ENCODE measurements at places on chromosomes 13 and 19.

DNA sequence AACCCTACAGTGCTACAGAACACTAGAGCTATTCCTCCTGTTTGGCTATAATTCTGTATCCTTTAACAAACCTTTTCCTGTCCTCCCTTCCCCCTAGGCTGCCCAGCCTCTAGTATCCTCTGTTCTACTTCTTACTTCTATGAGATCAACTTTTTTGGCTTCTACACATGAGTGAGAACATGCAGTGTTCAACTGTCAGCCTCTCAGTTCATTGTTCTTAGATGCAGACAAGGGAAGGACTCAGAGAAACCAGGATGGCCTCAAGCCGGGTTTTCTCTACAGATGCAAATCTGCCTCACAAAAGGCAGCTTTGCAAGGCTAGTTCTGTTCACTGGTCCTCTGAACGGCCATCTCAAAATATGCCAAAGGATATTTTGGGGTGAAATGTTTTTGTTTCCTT, 18.4 kb downstream of the AMER2 start:
- DNase-seq = no peak

DNA sequence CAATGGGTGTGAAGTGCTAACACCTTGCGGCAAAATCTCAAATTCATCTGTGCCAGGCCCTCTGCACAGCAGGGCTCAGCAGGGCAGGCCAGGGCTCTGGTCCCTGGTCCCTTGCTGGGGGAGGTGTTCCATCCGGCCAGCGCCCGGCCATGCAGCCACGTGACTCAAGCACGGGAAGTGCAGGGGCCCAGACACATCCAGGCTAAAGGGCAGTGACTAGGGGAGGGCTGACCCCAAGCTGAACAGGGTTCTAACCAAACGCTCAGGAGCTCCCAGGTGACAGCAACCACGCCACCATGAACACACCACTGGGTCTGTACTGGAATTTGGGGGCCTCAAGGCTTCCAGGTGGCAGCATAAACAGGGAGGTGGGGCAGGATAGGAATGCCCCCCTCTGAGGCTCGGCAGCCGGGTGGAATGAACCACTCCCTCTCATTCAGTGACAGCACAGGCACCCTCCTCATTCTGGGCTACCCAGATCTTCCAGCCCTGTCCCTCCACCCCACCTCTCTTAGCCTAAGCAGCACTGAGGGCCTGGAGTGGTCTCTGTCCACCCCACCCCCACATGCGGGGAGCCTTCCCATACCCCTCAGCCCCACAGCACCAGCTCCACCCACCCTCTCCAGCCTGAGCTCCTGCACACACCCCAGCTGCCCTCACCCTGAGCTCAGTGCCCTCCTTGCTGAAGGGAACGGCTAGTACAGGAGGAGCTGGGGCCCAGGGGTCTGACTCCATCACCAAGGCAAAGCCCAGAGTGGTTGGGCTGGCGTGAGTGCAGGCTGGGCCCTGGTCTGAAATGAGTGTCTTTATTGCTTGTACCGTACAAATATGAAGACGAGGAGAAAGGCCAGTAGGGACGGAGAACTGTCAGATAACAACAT, 5.3 kb upstream of the CCNP start:
- DNase-seq = no peak

DNA sequence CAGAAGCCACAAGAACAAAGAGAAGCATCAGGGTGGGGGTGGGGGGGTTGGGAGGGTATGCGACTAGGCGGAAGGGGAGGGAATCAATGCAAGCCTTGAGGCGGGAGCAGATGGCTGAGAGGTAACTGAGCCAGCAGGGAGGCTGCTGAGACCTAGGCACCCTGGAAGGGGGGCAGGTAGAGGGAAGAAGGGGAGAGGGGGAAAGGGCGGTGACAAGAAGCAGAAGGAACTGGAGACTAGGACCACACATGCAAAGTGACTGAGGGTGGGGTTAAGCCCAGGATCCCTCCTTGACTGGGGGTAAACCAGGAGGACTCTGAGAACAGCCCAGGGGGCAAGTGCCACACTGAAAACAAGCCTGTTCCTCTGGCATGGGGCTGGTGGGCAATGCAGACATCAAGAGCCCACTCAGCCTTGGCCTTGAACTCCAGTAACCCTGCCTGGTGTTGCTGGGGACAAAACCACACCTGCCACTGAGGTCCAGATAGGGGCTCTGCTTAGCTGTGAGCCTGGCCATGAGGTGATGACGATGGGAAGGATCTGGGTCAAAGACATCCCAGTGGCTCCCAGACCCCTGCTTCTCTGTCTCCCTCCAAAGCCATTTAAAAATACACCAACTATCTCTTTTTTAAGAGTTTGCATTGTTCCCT, 20.3 kb downstream of the OPA3 start:
- DNase-seq = no peak

DNA sequence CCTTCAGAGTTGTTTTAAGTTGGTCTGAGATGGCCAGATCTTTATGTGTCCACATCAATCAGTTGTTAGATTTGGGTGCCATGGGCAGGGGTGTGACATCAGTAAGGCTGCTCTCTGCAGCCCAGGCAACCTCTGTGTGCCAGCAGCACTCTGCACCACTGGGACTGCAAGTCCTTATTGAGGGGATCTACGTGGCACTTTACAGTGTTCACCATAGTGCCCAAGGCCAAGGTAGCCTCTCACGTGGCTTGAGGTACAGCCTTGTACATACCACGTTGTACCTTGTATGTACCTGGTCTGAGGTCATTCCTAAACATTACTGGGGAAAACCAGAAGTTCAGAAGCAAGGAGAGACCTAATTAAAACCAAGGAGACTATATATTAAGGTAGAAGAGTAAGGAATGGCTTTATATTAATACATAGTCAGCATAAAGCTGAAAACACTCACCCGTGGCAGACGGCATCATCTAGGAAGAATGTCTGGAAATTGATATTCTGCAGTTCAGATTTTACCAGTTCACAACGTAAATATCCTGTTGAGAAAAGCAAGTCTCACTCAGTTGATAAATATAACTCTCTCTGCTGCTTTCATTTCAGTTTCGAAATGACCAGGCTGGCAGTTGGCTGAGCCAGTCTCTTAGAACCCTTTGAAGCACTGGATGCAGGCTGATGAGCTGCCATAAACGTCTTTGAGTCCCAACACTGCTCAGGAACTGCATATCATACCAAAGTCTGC, 128.8 kb downstream of the ZDHHC20 start:
- no peak for DNase-seq

GRCh38 chr19:16379521-16380313, 55.1 kb downstream of the KLF2 start:
- DNase-seq = no peak

GRCh38 chr19:37160153-37160552, 12.3 kb downstream of the ZNF585A start:
- DNase-seq = no peak

DNA sequence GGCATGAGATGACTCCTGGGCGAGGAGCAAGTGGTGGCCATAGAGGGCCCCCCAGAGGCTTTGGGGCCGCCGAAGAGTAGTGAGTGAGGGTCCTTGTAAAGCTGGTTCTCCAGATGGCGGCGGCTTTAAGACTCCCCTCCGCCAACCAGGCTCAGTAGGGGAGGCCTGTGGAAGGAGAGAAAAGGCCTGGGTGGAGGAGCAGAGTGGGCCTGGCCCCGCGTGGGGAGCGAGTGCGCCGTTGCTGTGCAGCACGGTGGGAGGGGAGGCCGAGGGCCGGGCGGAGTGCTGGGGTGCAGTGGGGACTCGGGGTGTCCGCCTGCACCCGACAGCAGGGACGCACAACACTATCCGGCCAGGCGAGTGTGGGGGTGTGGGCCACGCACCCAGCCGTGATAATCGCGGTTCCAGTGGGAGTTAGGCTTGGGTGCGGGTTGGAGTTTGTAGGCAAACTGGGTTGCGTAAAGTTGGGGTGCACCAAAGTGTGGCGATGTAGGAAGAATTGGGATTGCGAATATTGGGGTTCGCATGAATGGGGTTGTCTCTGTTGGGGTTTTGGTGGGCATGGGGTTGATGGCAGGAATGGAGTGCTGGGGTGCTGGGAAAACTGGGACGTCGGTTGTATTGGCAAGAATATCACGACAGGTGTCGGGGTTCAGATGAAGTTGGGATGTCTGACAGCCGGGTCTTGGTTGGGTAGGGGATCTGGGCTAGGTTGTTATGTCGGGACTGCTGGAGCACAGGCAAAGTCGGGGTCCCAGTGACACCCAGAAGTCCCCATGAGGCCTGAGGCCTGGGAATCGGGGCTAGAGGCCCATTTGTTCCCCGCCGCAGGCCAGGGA, 687 bp upstream of the CIRBP start:
- DNase-seq = no peak

DNA sequence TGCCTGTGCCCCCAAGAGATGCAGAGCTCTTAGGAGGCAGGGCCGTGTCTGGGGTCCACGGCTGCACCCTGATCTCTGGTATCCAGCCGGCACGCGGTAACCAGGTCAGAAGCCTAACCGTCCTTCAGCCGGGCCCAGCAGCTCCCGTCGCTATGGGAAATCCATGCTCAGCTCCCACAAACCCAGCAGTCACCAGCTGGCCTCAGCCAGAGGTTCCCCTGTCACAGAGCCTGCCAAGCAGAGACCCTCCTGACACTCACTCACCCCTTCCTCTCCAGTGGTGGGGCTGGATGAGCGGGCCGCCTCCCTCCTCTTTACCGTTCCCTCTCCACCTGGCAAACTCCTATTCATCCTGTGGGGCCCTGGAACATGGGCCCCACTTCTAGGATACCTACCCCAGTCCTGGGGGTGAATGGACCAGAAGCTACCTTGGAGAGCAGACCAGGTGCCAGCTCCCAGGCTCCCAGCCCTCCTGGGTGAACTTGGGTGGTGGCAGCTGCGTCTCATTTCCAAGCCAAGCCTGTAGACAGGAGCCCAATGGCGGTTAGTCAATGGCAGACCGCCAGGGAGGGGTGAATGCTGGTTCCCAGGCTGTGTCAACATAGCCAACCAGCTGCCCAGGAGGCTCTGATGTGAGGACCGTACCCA, 21.4 kb upstream of the TCF3 start:
- DNase-seq = no peak

GRCh38 chr19:14575428-14575980, 3.6 kb upstream of the NDUFB7 start:
- no peak for DNase-seq

DNA sequence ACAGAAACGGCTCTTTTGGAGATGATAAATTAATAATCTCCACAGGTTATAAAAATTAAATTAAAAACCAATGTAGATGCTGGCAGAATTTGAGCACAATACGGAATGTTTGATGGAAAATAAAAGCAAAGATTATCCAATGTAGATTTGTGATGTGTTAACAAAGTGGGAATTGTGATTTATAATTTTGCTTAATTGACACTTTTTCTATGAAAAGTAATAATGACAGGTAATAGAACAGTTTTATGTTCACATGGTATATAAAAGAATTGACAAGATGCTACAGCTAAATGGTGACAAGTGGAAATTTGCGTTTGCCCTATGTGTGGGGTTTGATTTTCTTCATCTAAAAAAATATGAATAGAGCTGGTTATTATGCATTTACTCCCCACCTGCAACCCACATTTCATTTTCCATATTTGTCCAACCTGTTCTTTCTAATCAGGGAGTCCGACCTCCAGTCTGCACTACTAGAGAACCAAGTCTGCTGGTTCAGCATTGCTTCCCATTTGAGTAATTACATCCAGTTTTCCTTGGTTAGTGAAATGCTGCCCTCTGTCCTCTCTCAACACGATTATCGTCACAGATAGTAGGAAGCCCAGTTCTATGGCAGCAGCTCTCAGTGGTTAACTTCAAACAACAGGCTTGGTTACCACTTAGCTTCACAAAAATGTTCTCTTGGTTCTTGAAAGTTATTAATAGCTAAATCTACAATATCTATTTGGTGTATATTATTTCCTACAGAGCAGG, 61.4 kb upstream of the SLITRK1 start:
- no peak for DNase-seq

- no peak for DNase-seq
Measured at GRCh38 chr13:33058776-33059327, 42.6 kb downstream of the KL start.

- no peak for DNase-seq
Measured at GRCh38 chr13:73683746-73684145, 450.5 kb downstream of the KLF12 start.

DNA sequence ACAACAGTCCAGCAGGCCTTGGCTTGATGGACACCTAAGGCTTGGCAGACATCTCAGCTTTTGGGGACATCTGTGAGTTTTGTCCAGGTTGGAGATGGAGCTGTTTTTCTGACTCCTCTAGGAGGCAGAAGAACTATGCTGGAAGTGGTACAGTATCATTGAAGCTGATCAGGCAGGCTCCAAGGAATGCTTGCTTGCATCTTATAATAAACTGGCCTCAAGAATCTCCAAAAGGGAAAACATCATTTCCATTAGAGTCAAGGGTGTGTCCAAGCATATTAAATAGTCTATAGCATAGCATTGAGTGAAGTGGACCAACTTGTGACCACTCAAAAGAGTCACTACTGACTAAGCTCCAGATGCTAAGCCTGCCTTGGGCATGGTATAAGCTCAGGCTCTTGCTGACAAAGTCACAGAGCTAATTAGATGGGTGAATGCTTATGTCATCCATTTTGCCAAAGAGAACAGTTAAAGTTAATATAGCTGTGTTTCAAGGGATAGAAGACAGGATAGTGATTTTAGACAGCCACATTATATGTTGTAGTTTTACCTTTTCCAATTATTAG, 216.0 kb downstream of the DNAJC15 start:
- DNase-seq = no peak

DNA sequence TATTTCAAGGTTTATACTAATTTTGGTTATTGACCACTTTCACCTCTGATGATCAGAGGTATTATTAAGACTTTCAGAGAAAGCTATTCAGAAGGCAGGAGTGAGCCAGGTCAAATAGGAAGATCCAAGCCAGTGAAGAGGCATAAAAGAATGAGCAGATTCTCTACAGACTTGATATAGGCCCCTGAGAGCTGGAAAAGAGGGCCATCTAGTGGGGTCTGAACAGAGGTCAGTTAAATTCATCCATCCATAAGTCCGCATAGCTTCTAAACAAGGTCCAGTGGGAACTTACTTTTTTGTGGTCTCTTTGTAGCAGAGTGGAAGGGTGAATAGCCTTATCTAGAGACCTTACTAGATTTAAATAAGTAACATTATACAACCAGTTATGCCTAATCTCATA, 126.6 kb upstream of the UFM1 start:
- no peak for DNase-seq

DNA sequence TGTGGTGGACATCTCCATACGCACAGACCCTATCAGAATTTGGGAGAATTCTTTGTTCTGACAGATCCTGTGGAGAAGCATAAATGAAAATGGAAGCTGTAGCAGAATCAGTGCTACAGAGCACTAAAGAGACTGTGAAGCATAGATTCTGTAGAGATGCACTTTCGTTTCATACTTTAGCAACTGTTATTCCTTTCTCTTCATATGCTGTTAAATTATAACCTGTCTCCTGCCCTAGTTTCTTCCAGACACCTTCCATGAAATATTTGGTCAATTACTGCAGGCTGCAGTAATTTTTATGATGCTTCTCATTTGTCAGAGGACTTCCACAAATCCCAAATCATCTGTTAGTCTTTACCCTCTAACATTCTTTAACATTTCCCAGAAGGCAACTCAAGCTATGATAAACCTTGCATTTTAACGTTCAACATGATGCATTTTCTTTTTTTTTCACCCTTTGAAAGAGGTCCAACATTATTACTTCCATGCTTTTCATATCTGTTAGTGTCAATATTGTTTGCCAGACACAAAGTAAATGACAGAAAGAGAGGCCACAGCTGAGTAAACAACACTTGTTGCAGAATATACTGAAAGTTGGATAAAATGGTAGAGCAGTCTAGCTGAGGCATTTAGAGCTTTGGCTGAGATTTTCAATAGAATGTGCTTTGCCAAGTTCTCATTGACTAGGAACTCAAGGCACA, 412.7 kb downstream of the LMO7 start:
- DNase-seq = no peak

Data from CMK (cell line).